ENCODE measurements at places on chromosomes 2 and 18.
A peak's percentile ranks its signal among the peaks of the same experiment; 100 is the strongest.

- DNase-seq = no peak
These were observed 87.0 kb upstream of the RTN4 start for GRCh38 chr2:55137024-55137958.

- DNase-seq = no peak
These were observed 11.5 kb upstream of the RTN4 start for GRCh38 chr2:55061523-55062344.

- no peak for DNase-seq
These were observed 6.3 kb downstream of the LOXHD1 start for GRCh38 chr18:46650681-46651080.

DNA sequence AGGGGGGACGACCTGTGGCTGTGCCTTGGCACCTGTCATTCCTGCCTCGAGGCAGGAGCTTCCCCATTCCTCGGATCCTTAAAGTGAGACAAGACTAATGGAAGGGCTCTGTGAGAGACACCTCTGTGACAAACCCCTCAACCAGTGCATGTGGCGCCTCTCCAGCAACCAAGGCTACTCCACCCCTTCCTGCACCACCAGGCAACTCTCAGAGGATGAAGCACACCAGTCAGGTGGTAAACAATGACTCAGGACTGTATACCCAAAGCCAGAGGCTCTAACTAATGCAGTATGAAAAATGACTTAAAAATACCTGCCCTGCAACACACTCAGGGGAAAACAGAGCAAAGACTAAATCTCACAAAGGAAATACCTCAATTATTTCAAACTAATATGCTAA lies 136.9 kb downstream of the UXS1 start:
- DNase-seq = no peak

- DNase-seq = no peak
These were observed 574.8 kb downstream of the KCNJ3 start for GRCh38 chr2:155273323-155273722.

GRCh38 chr2:17517481-17518211 lies 594 bp downstream of the RAD51AP2 start:
- peak; percentile 30 for DNase-seq

DNA sequence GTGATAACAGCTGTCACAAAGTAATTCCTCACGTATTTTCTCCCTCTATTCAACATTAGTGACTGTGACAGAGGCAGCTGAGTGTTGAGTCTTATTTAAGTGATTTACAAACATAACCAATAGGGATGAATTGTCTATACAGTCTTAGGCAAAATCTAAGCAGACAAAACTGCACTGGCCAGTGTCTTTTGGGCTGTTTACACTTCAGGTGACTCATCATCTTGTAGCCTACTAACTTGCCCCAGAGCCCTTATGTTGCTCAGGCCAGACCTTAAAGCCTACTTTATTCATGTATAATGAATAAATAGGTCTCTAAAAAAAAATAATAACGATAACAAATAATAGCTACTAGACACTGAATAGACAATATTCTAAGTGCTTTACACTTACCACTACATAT lies 17.2 kb downstream of the THOC1 start:
- DNase-seq = peak; percentile 6

DNA sequence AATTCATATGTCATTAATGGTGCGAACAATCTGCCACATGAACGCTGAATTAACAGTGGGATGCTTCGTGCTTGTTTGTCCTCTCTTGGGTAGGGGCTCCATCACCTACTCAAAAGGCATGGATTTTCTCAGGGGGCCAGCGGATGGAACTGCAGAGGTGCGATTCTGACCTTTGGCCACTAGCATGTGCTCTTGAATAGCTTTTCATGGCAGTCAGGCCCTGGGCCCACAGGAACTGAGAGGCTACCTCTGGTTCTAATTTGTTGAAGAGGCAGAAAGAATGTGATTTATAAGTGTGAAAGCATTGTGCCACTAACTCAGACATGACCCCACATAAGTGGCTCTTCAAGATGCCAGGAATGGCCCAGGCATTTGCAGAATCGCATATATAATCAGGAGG lies 283.2 kb downstream of the INSIG2 start:
- peak; percentile 76 for DNase-seq

DNA sequence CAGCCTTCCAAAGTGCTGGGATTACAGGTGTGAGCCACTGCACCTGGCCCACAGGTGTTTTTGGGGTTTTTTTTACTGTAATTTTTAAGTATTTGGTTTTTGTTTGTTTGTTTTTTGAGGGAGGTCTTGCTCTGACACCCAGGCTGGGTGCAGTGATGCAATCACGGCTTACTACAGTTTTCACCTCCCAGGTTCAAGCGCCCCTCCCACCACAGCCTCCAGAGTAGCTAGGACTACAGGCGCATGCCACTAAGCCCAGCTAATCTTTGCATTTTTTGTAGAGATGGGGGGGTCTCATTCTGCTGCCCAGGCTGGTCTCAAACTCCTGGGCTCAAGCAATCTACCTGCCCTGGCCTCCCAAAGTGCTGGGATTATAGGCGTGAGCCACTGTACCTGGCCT lies 7.3 kb upstream of the SLC11A1 start:
- DNase-seq = no peak

All from fibroblast of skin of right biceps (primary cell).